ENCODE measurements at places on chromosomes 7 and 10.

DNA sequence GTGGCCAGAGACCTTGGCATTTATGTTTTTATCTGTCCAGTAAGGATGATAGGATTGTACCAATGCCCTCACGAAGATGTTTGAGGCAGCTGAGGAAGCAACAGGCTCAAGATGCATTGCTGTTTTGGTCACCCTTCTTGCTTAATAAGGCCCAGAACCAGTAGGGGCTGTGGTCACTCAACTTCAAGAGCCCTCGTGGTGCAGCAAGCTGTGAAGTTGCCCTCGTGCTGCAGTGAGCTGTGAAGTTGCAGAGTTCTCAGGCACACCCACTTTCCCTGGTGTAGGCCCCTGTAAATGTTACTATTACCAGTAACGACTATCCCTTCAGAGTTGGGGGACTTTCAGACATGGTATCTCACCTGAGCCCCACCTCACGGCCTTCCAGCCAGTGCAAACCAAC, 207.6 kb upstream of the LYZL1 start:
- no peak overlapping the region for H3K4me3 ChIP-seq
- no peaks in the 10 kb centered on the region for H3K27me3 ChIP-seq
- H3K27ac ChIP-seq, result no peak overlapping the region
- no peaks in the 10 kb centered on the region for H3K36me3 ChIP-seq

GRCh38 chr7:105339404-105340323, 49.1 kb downstream of the SRPK2 start:
- no peak for DNase-seq
- no peak overlapping the region for H3K4me3 ChIP-seq
- peaks cover 3% of the 10 kb centered on the region for H3K4me1 ChIP-seq

- H3K27ac ChIP-seq, result no peak overlapping the region
- no peaks in the 10 kb centered on the region for H3K27me3 ChIP-seq
- no peaks in the 10 kb centered on the region for H3K36me3 ChIP-seq
- no peak overlapping the region for H3K4me3 ChIP-seq
- H3K4me1 ChIP-seq, result no peaks in the 10 kb centered on the region
- DNase-seq, result no peak
These were observed 1003.9 kb downstream of the SORCS3 start for GRCh38 chr10:105644978-105645377.

GRCh38 chr10:58653139-58653538, 140.5 kb downstream of the BICC1 start:
- H3K36me3 ChIP-seq, result no peaks in the 10 kb centered on the region
- no peak overlapping the region for H3K27ac ChIP-seq
- DNase-seq, result no peak
- H3K4me3 ChIP-seq, result no peak overlapping the region
- H3K27me3 ChIP-seq, result no peaks in the 10 kb centered on the region
